ENCODE measurements at places on chromosomes 2 and 18. TPM values are rescaled to one million over a fixed set of nuclear protein-coding genes. Genes with fewer than 3 reads are reported as not detected.
A peak's percentile ranks its signal among the peaks of the same experiment; 100 is the strongest.

- no peaks in the 10 kb centered on the region for H3K4me1 ChIP-seq
- H3K27ac ChIP-seq, result no peak overlapping the region
- no peaks in the 10 kb centered on the region for H3K36me3 ChIP-seq
- no peak overlapping the region for H3K4me3 ChIP-seq
- H3K27me3 ChIP-seq, result no peaks in the 10 kb centered on the region
Measured at GRCh38 chr2:52668724-52669123, 1098.9 kb upstream of the CHAC2 start.

- no peaks in the 10 kb centered on the region for H3K4me1 ChIP-seq
- no peak overlapping the region for H3K27ac ChIP-seq
- H3K27me3 ChIP-seq, result no peaks in the 10 kb centered on the region
- H3K36me3 ChIP-seq, result no peaks in the 10 kb centered on the region
Measured at GRCh38 chr2:81481242-81481993, 1176.9 kb upstream of the LRRTM1 start.

Gene PAX8
- total RNA-seq, result 1.0 TPM

DNA sequence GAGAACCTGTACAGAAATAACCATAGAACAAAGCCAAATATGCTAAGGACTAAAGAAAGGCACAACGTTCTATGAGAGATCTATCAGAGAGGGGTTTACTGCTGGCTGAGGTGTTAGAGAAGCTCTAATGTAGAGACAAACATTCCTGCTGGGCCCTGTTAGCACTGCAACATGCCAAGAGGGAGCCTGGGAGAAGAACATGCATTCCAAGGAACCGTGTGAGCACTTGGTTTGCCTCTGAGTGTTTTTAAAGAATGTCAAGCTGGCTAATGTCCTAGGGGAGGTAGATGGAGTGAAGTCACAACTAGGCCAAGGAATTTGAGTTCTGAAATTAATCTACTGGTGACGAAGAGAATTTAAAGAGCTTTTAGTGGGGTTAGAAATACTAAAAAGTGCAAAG, 384.3 kb upstream of the LYPD1 start:
- H3K27ac ChIP-seq, result peak overlapping the region; percentile 25
- no peaks in the 10 kb centered on the region for H3K27me3 ChIP-seq
- H3K36me3 ChIP-seq, result no peaks in the 10 kb centered on the region
- no peaks in the 10 kb centered on the region for H3K4me1 ChIP-seq
- no peak for DNase-seq

GRCh38 chr18:57429167-57430078, 5.8 kb upstream of the ONECUT2 start:
- H3K36me3 ChIP-seq, result no peaks in the 10 kb centered on the region
- H3K27me3 ChIP-seq, result peaks cover 7% of the 10 kb centered on the region
- peak overlapping the region; percentile 7 for H3K4me3 ChIP-seq
- DNase-seq, result no peak

GRCh38 chr2:39416140-39416539, 20.9 kb downstream of the MAP4K3 start:
- no peaks in the 10 kb centered on the region for H3K27me3 ChIP-seq
- H3K27ac ChIP-seq, result no peak overlapping the region
- no peak overlapping the region for H3K4me3 ChIP-seq
- DNase-seq, result no peak

DNA sequence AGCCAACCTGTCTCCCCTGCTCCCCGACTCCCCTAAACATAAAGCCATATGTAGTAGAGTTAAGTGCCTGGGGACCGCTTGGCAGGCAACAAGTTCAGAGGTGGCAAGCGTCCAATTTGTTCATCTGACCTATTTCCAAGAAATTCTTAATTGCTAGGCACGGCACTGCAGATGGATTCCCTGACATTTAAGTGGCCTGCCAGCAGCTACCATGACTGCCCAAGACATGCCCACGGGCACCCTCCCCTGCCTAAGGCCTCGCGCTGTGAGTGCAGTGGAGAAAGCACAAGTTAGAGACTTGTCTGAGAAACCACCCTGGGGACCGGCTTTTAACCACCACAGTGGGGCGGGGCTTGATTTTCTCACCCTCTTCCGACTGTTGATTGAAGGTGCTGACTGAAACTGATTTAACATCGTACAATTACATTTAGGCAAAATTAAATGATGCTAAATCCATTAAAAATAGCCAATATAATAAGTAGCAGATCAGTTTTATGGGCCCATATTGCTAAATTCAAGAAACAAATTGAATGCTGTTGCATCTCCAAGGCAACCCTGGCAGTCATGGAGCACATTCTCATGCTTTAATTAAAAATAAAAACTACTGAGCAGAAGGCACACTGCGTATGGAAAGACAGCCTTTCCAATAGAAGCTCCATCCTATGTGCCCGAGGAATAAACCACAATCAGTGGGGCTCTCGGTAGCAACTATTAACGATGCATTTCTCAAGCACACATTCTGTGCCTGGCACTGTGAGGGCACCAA, 163.6 kb upstream of the ACAA2 start:
- no peaks in the 10 kb centered on the region for H3K27me3 ChIP-seq
- H3K4me3 ChIP-seq, result no peak overlapping the region
- H3K27ac ChIP-seq, result no peak overlapping the region
- H3K4me1 ChIP-seq, result no peaks in the 10 kb centered on the region

DNA sequence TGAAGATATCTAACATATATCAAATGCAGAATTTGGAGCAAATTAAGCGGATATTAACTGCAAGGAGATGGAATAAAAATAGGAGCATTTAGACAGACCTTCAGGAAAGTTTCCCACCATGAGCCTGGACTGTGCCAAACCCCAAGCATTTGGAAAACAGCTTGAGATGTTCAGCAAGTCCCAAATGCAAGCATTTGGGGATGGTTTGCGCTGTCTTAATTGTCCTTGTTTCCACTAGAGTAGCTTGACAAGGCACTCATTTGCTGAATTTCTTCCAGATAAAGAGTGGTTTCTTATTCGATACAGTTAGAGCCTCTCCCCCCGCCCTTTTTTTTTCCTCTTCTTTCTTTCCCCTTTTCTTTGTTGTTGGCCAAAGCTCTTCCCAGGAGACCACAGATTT, 77.1 kb upstream of the CDC42EP3 start:
- H3K4me3 ChIP-seq, result no peak overlapping the region
- no peaks in the 10 kb centered on the region for H3K27me3 ChIP-seq
- H3K4me1 ChIP-seq, result no peaks in the 10 kb centered on the region
- no peaks in the 10 kb centered on the region for H3K36me3 ChIP-seq

- H3K27ac ChIP-seq, result no peak overlapping the region
- no peak overlapping the region for H3K4me3 ChIP-seq
- no peaks in the 10 kb centered on the region for H3K27me3 ChIP-seq
- no peak for DNase-seq
- H3K4me1 ChIP-seq, result no peaks in the 10 kb centered on the region
- no peaks in the 10 kb centered on the region for H3K36me3 ChIP-seq
Measured at GRCh38 chr2:65507102-65508069, 75.0 kb upstream of the SPRED2 start.

GRCh38 chr18:12086677-12087470, 6.8 kb upstream of the ANKRD62 start:
- no peaks in the 10 kb centered on the region for H3K36me3 ChIP-seq
- H3K4me1 ChIP-seq, result no peaks in the 10 kb centered on the region
- H3K4me3 ChIP-seq, result no peak overlapping the region
- H3K27ac ChIP-seq, result peak overlapping the region; percentile 36
- no peaks in the 10 kb centered on the region for H3K27me3 ChIP-seq
- DNase-seq, result no peak

Gene DPYSL5
- total RNA-seq, result not detected

Gene PROM2
- 1.4 TPM for total RNA-seq

DNA sequence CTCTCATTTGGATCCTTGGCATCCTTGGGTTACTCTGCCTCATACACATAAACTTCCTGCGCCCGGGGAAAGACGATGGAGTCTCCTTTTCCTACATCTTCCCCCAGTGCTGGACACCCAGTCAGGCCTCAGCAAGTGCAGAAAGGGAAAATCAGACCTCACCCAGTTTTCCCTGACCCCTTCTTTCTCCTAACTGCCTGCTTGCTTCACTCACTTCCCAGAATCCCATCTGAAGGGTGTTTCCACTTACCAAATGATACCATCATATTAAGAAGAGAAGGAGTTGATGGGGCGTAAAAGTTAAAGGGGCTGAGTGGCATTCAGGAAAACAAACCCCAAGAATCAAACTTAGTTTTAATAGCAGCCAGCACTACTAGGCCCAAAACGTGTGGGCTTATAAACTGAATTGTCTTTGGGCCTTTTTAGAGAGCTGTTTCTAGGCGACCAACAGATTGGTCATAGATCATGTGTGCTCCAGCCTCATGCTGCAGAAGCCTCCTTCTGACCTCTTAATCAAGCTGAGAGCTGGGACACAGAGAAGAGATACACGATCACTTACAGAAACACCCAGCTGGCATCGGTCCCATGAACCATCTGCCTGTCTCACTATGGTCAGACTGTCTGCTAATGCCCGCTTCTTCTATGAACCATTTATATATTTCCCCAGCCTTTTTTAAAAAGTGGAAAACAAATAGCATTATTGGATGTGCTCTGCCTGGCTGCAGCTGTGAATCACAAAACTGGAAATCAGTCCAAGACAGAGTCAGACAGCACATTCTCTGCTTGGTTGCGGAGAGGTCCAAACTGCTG, 165.7 kb upstream of the SLC14A2 start:
- no peaks in the 10 kb centered on the region for H3K27me3 ChIP-seq
- H3K36me3 ChIP-seq, result no peaks in the 10 kb centered on the region
- H3K27ac ChIP-seq, result peak overlapping the region; percentile 83
- H3K4me1 ChIP-seq, result no peaks in the 10 kb centered on the region
- no peak overlapping the region for H3K4me3 ChIP-seq
- DNase-seq, result peak; percentile 24

GRCh38 chr2:144944546-144945220, 424.8 kb upstream of the ZEB2 start:
- DNase-seq, result no peak
- H3K36me3 ChIP-seq, result no peaks in the 10 kb centered on the region
- H3K27me3 ChIP-seq, result no peaks in the 10 kb centered on the region
- no peaks in the 10 kb centered on the region for H3K4me1 ChIP-seq
- H3K27ac ChIP-seq, result no peak overlapping the region

- no peak overlapping the region for H3K27ac ChIP-seq
- H3K4me1 ChIP-seq, result no peaks in the 10 kb centered on the region
- no peaks in the 10 kb centered on the region for H3K36me3 ChIP-seq
- DNase-seq, result no peak
- H3K27me3 ChIP-seq, result no peaks in the 10 kb centered on the region
Measured at GRCh38 chr18:24923138-24923537, 428.8 kb downstream of the ZNF521 start.

Gene SKA1
- total RNA-seq, result not detected

Gene NT5DC4
- total RNA-seq, result not detected

Gene TMEM200C
- total RNA-seq, result 0.98 TPM

Gene ANKRD36B
- 34.2 TPM for total RNA-seq

GRCh38 chr2:74702001-74702715, 48.1 kb downstream of the SEMA4F start:
- H3K36me3 ChIP-seq, result no peaks in the 10 kb centered on the region
- H3K4me1 ChIP-seq, result no peaks in the 10 kb centered on the region

GRCh38 chr2:117856415-117857210, 42.1 kb downstream of the DDX18 start:
- no peak for DNase-seq
- no peaks in the 10 kb centered on the region for H3K27me3 ChIP-seq
- H3K27ac ChIP-seq, result no peak overlapping the region
- no peaks in the 10 kb centered on the region for H3K36me3 ChIP-seq
- no peaks in the 10 kb centered on the region for H3K4me1 ChIP-seq

Gene ITGA4
- 11.7 TPM for total RNA-seq

GRCh38 chr2:80126596-80127189, 177.9 kb downstream of the LRRTM1 start:
- H3K4me3 ChIP-seq, result no peak overlapping the region
- H3K4me1 ChIP-seq, result no peaks in the 10 kb centered on the region
- no peak overlapping the region for H3K27ac ChIP-seq

DNA sequence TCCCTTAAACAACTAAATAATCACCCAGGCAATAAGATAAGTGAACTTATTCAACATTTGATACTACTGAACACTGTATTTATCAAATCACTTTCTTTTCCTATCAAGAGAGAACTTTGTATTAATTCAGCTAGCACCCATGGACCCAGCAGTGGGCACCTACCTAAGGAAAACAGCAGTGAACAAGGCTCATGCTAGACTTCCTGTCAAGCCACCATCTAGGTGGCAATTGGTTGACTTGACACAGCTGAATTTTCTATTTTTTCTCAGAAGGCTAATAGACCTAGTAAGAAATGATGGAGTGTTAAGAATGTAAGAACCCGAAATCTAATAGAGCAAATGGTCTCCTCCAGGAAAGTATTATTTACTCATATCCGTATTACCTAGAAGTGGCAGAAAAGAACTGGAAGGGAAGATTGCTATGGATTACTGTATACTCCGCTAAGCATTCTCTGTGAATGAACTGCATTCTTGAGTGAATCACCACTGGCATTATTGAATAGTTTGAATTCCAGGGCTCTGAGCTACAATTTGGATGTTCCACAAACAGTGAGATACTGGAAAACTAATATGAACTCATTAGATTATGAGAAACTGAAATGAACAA, 988.2 kb upstream of the CDH2 start:
- H3K27me3 ChIP-seq, result no peaks in the 10 kb centered on the region
- no peak overlapping the region for H3K4me3 ChIP-seq
- H3K36me3 ChIP-seq, result no peaks in the 10 kb centered on the region

Gene SULT6B1
- total RNA-seq, result not detected

DNA sequence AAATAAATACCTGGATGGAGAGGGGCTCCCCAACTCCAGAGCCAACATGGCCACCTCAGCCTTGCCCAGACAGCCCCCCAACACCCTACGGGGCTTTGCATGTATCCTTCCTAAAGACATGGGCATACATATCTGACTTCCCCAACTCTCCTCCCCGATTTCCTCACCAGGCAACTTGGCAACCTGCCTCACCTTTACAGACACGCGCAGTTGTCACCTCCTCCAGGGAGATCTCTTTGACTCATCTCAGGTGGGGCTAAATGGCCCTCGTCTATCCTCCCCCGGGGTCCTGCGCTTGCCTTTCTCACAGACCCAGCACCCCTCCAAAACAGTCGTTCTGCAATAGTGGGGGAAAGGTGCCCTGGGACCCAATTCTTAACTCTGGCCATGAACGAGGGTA, 10.6 kb upstream of the BIN1 start:
- no peak overlapping the region for H3K27ac ChIP-seq
- DNase-seq, result no peak
- no peak overlapping the region for H3K4me3 ChIP-seq
- no peaks in the 10 kb centered on the region for H3K27me3 ChIP-seq
- no peaks in the 10 kb centered on the region for H3K36me3 ChIP-seq
- no peaks in the 10 kb centered on the region for H3K4me1 ChIP-seq

GRCh38 chr18:13302457-13303225, 84.1 kb downstream of the LDLRAD4 start:
- no peak overlapping the region for H3K4me3 ChIP-seq
- H3K4me1 ChIP-seq, result no peaks in the 10 kb centered on the region
- no peaks in the 10 kb centered on the region for H3K27me3 ChIP-seq
- no peak overlapping the region for H3K27ac ChIP-seq

GRCh38 chr18:3688690-3689089, 238.7 kb downstream of the TGIF1 start:
- no peak for DNase-seq
- no peaks in the 10 kb centered on the region for H3K27me3 ChIP-seq
- no peak overlapping the region for H3K4me3 ChIP-seq
- H3K4me1 ChIP-seq, result no peaks in the 10 kb centered on the region
- no peak overlapping the region for H3K27ac ChIP-seq
- H3K36me3 ChIP-seq, result no peaks in the 10 kb centered on the region

- no peaks in the 10 kb centered on the region for H3K27me3 ChIP-seq
- H3K4me1 ChIP-seq, result no peaks in the 10 kb centered on the region
- no peaks in the 10 kb centered on the region for H3K36me3 ChIP-seq
- no peak for DNase-seq
- no peak overlapping the region for H3K27ac ChIP-seq
Measured at GRCh38 chr2:60486067-60486466, 67.4 kb downstream of the BCL11A start.
